ENCODE measurements at places on chromosomes 12 and 14.

DNA sequence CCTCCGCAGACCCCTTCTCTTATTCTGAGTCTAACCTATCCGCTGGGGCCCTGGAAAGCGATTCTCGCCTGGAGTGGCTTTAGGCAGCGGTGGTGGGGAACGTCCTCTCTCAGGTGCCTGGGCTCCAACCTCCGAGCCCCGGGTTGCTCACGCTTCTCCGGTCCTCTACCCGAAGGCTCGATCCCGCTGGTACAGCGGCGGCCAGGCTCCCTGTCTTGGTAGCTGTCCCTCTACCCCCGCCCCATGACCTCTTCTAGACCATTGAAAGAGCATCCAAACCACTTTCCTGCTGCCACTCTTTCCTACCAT, 505 bp upstream of the HEBP1 start:
- no peak for DNase-seq

- DNase-seq, result no peak
These were observed 1.6 kb downstream of the FMNL3 start for GRCh38 chr12:49705479-49706134.

GRCh38 chr14:100155049-100155621, 4.3 kb downstream of the DEGS2 start:
- DNase-seq, result no peak

DNA sequence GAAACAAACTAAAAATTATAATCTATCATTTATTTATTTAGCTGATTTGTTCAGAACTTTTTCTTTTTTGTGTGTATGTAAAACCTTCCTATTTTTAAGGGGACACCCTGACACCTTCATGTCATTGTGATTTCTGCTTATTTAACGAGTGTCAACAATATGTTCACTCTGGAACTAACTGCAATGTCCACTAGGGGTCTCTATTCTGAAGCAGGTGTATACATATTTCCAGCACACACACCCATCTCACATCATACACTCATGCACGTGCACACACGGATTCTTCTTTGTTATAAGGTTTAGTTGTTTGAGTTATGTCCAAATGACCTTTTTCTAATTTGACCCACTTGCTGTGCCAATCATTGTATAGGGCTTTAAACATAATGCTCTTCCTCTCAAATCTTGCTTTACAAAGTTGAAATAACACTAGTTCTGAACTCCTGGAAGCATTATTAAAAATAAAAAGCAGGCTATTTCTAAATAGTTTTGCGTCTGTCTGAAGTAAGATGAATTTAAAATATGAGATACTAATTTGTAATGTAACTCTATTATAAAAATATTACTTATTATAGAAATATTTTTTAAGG, 15.5 kb downstream of the E2F7 start:
- no peak for DNase-seq

- DNase-seq, result no peak
These were observed 111.0 kb downstream of the BICD1 start for GRCh38 chr12:32217354-32218310.

DNA sequence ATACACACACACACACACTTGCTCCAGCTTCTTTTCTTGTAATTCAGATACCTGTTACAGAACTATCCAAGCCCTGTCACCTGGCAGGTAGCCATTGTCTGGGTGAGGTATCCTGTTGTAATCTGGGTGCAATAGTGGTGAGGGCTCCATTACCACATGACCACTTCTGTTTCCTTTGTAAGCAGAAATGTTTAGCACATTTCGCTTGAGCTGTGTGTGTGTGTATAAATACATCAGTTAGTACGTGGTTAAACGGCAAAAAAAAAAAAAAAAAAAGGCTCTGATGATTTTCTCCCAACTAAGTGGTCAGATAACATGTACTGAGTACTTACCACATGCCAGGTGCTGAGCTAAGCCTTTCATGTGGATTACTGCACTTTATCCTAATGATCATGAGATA, 129.3 kb upstream of the SSTR1 start:
- DNase-seq, result no peak

- no peak for DNase-seq
These were observed 65.5 kb downstream of the GPATCH2L start for GRCh38 chr14:76217179-76217578.

- no peak for DNase-seq
These were observed 21.3 kb downstream of the SCAF11 start for GRCh38 chr12:45969084-45969483.

GRCh38 chr12:127401536-127401935, 865.4 kb upstream of the TMEM132C start:
- no peak for DNase-seq

DNA sequence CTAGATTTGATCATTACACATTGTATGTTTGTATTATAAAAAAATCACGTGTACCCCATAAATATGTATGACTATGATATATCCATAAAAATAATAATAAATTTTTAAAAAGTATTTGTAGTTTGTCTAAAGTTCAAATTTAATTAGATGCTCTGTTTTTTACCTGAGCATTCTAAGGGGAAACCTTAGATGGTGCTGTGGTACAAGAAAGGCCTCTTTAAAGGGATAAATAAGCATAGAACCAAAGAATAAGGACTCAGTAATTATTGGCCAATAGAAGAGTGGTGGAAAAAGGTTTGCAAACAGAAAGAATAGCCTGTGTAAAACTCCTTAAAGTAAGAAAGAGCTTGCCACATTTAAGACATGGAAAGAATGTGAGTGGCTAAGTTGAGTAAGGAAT, 580.1 kb upstream of the SEL1L start:
- no peak for DNase-seq

DNA sequence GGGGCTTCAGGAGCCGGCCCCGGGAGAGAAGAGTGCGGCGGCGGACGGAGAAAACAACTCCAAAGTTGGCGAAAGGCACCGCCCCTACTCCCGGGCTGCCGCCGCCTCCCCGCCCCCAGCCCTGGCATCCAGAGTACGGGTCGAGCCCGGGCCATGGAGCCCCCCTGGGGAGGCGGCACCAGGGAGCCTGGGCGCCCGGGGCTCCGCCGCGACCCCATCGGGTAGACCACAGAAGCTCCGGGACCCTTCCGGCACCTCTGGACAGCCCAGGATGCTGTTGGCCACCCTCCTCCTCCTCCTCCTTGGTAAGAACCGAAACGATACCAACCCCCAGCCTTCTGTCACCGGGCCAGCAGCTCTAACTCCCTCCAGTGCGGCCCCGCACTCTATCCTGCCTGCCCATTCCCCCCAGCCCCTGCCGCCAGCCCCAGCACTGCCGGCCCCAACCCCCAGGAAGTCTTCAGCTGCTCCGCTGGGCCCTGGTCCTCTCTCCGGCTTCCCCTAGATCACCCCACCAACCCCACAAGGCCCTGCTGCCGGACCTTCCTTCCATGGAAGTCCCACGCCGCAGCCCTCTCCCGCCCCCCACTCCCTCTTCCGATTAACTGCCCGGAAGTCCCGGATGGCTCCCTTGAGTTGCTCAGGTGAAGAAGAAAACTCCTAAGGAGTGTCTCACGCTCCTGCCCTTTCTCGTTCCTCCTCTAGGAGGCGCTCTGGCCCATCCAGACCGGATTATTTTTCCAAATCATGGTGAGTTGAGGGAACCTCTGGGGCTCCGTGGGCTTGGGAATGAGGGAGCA, 693 bp downstream of the LRP10 start:
- peak; percentile 59 for DNase-seq

- DNase-seq, result no peak
These were observed 40.8 kb downstream of the RPS6KA5 start for GRCh38 chr14:91019673-91020072.

DNA sequence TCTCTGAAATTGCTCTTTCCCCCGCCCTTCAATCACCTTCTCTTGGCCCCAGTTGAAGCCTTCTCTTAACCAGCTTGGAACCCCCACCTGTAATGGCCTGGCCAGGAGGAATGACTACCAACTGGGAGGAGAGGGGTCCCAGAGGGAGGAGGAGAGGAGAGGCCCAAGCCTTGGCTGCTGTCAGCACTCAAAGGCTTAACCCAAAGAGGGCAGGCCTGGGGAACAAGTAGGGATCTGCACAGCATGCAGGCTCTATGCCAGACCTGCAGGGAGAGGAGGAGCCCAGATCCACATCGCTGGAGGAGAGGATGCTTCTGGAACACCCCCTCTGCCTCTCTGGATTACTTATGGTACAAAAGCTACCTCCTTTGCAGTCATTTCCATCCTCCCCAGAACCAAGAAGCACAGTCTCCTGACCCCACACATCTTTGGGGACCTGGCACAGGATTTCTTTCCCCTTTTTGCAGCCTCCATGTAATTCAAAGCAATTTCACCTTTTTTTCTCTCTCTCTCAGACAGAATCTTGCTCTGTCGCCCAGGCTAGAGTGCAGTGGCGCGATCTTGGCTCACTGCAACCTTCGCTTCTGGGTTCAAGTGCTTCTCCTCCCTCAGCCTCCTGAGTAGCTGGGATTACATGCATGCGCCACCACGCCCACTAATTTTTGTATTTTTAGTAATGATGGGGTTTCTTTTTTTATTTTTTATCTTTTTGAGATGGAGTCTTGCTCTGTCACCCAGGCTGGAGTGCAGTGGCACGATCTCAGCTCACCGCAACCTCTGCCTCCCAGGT, 6.2 kb downstream of the RARG start:
- no peak for DNase-seq

DNA sequence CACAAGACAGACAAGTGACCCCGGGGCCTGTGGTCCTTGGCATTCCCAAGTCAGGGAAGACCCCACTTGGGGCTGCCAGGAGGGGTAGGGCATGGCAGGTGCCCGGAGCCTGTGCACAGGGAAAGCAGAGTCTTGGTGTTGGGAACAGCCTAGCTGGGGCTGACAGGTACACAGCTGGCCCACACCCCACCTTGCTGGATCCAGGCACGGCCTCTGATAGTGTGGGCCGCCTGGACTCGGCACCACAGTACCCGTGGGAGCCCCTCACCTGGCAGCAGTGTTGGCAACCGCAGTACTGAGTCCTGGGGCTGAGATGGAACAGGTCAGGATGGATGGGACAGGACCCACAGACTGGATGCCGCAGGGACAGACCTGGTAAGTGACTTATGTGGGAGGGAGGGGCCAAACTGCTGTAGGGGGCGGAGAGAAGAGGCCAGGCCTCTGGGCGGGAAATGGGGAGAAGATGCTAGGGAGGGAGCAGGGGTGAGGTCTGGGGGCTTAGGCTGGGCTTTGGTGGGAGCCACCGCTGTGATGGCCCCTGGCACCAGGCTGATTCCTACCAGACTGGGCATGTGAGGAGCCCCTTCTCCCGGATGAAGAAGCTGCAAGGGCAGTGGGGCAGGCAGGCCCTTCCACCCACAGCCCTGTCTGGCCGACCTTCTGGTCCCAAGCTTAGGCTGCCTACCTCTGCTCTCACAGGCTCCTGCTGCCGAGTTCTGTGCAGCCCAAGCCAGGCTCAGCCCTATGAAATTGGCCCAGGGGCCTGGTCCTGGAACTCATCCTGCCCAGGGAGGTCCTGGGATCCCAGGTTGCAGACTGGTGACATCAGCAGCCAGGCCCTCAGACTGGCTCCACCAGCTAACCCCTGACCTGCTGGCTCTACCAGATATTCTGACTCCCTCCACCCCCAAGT, at the start of gene TGM1:
TGM1 (minus strand) TSS at position 357 of the 913 bp plus-strand sequence. CDS start 825 bp downstream, outside the sequence.
- DNase-seq, result no peak

- no peak for DNase-seq
These were observed 308.2 kb downstream of the ATP23 start for GRCh38 chr12:58249610-58250009.

Data from activated T-helper 1 cell treated with anti-CD3 and anti-CD28 coated beads, Interleukin-2, amount 50 U/mL, for 16 hours (primary cell).